ENCODE measurements at places on chromosomes 4 and X.

DNA sequence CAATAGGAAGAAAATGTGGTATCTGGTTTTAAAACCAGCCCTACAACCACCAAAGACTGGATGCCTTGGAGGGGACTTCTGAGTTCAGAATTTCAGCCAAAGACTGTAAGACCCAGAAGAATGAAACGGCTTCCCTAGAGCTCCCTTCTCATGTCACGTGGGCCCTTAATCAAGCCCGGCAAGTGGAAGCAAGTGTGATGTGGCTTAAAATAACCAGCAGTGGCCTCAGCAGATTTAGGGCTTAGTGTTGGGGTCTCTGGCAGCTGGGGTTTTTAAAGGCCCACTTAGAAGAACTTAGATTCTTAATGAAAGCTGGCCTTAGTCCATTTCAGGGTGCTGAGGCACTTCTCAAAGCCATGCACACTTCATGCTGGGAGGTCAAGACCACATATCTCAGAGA is 111.2 kb upstream of the TBC1D9 start:
- DNase-seq = no peak

DNA sequence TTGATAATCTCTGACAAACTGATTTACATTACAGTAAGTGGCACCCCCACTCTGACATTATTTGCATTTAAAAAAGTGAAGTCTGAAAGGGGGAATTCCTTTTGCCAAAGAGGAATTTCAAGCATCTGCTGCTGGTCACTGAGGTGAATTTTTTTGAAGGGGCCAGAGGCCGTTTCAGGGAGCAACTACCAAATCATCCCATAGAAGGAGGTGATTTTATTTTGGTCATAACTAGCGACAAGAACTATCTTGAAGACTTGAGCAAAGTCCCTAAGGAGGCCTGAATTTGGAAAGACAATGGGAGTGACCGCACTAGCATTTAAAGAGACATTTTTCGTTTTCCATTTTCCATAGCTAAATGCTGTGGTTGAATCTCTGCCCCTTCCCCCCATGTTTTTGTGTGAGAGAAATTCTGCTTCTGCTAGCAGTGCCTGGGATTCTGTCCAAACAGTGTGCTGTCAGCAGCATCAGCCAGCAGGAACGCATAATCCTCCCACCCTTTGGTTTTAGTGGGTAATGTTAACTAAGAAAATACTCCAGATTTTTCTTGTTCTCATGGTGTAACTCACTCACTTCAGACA is 110.1 kb upstream of the MED14 start:
- DNase-seq = no peak

GRCh38 chr4:28886934-28887333 is 1833.2 kb upstream of the PCDH7 start:
- DNase-seq = no peak

GRCh38 chr4:75705198-75705977 is 19.0 kb upstream of the USO1 start:
- DNase-seq = peak; percentile 47

GRCh38 chrX:110311437-110312230 is 6.3 kb downstream of the AMMECR1 start:
- no peak for DNase-seq

DNA sequence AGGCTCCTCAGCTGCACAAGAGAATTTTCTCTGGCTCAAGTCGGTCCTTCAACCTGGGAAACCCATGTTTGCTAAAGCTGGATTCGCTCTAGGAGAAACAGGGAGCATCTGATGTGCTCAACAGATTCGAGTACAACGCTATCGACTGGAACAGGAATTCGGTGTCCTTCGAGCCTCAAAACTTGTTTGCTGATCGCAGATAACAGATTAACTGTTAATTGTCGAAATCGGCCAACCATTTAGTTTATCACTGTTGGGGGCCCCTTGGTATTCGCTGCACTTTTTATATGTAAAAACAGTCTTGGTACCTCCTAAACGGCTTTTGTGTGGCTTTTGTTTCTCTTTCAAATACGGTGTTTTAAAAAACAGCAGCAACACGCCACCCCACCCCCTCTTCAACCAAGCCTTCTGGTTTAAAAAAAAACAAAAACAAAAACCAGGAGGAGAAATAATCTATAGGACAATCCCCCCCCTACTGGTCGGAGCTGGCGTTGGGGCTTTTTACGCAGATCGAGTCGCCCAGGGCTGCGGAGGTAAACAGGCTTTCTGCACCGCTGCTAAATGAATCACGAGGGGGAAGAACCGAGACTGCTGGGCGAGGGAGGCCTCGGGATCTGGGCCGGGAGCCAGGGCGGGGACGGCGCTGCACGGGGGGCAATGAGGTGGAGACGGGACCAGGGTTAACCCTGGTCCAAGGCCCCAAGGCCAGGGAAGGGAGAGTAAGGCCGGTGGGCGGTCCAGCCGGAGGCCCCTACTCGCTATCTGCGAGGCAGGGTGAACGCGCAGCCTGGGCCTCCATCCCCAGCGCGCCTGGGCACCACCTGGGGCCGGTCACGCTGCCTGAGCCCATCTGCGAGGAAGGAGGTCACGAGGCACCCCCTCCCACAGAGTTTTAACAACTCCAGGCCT is 71.7 kb upstream of the BCOR start:
- no peak for DNase-seq

GRCh38 chr4:30720021-30720660 is at the start of gene PCDH7:
Gene PCDH7, plus strand, starts transcription at chr4:30720369. Its CDS starts 1,054 bp downstream, at chr4:30721423.
- DNase-seq = no peak

GRCh38 chrX:49204017-49204416 is 4.0 kb upstream of the SYP start:
- no peak for DNase-seq

DNA sequence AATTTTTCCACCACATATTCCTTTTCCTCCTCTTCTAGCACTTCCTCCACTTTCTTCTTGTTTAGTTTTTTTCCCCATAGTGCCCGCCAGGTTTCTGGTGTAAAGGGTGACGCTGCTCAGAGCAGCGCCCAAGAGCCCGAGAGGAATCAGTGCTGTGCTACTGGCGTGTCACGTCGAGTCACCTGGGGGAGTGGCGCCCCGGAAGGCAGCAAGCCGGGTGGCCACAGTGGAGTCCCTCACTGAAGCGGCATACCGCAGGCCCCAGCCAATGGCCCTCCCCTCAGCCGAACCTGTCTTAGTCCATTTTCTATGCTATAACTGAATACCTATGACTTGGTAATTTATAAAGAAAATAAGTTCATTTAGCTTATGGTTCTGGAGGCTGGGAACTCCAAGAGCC is 51.5 kb downstream of the SPIN4 start:
- no peak for DNase-seq

DNA sequence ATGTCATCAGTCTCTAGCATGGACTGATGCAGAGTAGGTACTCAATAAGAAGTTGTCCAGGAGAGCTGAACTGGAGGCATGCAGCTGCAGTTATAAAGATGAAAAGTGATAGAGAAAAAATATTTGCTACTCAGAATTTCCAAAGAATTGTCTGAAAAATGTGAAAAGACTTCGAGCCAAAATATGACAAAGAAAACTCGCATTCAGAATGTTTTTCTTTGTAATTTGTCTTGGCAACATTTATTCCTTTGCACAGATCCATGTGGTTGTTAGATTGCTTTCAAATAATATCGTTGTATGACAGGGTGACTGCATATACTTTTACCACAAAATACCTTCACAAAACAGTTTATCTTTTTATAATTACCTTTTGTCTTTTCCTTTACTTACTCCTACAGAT is 128.0 kb upstream of the SLC4A4 start:
- no peak for DNase-seq

DNA sequence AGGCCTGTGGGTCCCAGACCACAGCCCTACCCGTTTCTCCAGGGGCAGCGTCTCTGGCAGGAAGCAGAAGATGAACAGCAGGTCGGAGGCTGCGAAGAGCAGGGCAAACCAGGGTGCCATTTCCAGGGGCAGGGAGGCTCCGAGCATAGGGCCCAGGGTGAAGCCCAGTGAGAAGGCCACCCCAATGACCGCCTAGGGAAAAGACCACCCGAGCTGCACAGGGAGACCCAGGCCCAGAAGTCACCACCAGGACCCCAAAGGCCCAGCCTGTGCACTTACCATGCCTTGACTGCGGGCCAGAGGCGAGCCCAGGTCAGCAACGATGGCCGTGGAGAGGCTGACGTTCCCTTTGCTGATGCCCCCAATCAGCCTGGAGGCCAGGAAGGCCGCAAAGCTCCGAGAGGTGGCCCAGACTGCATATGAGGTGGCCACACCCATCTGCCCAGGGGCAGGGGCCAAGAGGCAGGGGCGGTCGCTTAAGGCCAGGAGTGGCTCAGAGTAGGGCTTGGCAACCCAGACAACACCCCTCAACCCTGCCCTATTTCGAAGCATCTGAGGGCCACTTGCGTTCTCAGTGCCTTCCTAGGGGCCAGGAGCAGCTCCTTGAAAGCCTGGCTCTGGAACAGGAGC is 30.8 kb downstream of the NOP14 start:
- no peak for DNase-seq

GRCh38 chr4:168131196-168131595 is 38.9 kb downstream of the ANXA10 start:
- DNase-seq = no peak

GRCh38 chr4:86280246-86280645 is 79.6 kb downstream of the MAPK10 start:
- no peak for DNase-seq

DNA sequence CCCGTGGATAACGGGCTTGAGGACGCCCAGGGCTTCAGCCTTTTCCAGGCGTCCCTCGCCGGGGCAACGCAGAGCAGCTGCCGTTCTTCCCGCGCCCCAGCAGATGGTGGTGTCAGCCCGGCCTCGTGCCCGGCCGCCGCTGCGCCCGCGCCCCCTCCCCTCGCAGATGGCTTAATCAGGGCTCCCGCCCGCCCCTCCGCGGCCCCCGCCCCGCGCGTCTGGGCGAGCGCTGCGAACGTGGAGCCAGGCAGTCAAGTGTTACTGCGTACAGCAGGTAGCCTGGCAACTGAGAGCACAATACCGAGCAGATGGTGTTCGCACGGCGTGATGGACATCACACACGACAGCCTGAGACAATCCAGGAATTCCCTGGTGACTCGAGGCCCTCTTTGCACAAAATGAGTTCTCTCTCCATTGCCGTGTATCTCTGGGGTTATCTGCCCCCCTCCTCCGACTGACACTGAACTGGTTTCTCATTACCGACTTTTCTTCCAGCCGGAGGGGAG is 69.3 kb downstream of the MGST2 start:
- peak; percentile 96 for DNase-seq

DNA sequence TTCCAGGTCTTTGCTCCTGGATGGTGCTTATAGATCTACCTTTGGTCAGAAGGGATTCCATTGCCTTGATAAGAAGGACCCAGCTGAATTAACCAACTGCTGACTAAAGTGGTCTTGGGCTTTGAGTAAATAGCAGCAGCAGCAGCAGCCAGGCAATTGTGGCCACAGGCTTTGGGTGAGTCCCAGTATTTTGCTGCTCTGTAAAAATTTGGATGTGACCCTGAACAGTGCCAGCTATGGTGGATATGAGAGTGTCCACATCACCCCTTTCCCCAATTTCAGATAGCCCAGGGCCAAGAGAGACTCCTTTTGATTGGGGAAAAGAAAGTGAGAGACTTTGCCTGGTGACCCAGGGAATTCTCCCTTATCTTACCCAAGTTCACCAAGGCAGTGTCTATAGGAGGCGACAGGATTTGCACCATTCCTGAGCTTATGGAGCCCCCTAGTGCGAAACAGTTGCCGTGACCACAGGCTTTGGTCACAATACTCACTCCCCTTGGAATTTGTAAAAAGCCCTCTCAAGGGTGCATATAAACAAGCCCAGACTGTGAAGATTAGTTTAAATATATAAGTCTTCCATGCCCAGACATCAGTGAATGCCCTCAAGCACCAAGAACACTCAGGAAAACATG is 518.0 kb downstream of the TMA16 start:
- DNase-seq = no peak

DNA sequence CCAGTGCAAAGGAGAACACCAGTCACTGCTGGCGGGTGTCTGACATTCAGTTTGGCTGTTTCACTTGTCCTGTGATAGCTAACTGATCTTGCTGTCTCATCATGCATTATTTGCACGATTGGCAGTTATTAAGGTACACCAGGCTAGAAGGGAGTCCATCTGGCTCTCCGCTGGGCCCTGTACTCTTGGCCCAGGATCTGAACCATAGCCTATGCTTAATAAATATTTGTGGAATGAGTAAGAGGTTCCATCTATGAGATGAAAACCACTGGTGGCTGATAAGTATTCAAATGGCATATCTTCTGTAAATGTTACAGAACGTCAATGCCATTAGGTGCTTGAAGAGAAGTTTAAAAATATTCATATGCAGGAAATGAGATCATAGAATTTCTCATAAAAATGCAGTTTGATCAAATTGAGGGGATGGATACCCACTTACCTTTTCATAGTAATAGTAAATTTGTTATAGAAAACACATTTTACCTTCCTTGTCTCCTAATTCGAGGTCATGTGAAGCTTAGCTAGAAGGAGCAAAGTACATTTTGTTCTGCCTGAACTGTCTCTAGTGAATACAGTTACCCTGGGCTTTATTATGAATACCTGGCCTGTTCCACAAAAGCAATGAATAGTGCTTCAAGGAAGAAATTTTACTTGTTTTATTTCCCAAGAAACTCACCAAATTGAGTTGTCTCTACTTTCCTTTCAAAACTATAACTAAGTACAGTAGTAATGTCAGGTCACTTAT is 213.5 kb downstream of the CBR4 start:
- DNase-seq = no peak

- no peak for DNase-seq
Measured at GRCh38 chr4:13888112-13888511, 260.6 kb upstream of the BOD1L1 start.

GRCh38 chrX:31969714-31970113 is 897.9 kb upstream of the FTHL17 start:
- DNase-seq = no peak

DNA sequence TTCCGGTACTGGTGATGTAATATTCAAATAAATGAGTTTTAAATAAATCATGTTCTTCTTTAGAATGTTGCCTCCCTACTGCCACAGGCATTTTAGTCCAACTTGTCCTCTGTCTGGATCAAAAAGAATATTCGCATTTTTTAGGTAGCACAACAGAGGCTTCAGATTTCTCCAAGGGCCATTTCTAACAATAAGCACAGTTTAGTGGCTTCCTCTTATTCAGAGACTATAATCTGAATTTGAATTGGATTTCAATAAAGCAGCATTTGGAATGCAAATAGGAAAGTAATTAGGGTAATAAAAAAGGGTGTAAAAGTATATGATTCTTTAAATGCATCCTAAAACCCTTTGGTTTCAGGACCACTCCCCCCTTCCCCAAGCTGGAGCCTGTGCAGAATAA is 167.9 kb upstream of the GLRA2 start:
- DNase-seq = no peak

DNA sequence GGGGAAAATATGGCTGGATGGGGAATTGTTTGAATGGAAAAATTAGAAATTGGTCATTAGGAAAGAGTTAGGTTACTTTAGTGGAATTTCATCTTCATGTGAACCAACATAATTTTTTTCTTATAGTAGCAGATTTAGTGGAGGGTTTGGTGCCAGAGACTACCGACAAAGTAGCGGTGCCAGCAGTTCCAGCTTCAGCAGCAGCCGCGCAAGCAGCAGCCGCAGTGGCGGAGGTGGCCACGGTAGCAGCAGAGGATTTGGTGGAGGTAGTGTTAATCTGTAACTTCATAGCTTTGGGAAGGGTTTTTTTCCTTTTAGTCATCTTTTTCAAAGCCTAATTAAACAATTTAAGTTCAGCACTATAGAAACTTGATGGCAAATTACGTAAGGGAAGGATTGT is 13.2 kb downstream of the DDX3X start:
- DNase-seq = no peak

GRCh38 chr4:108140328-108140727 is 28.4 kb downstream of the LEF1 start:
- DNase-seq = no peak

- no peak for DNase-seq
Measured at GRCh38 chr4:30723201-30723955, 3.2 kb downstream of the PCDH7 start.
